Metanephros (tissue), 2 donors: ENCODE measurements at places on chromosomes 7 and 10. TPM values are rescaled to one million over a fixed set of nuclear protein-coding genes. Genes with fewer than 3 reads are reported as not detected.

Gene SLC35G1
- 5.2 TPM for total RNA-seq

Gene CALCR
- total RNA-seq: 1.8 TPM

Gene CYP3A5
- 1.6 TPM for total RNA-seq

Gene NEUROD6
- total RNA-seq: not detected

Gene HTR5A
- total RNA-seq: not detected

Gene C10orf62
- total RNA-seq: 2.3 TPM

Gene DYDC2
- total RNA-seq: 0.99 TPM

Gene CUZD1
- 0.29 TPM for total RNA-seq

Gene BTBD16
- 0.41 TPM for total RNA-seq

Gene ANKRD2
- total RNA-seq: 1.6 TPM

Gene EPHA1
- total RNA-seq: 11.1 TPM

Gene CHAT
- total RNA-seq: not detected

Gene OR9A2
- total RNA-seq: 0.53 TPM

Gene VPS37D
- total RNA-seq: 18.6 TPM

Gene OR6B1
- total RNA-seq: not detected

Gene PRLHR
- not detected for total RNA-seq

Gene FFAR4
- 0.23 TPM for total RNA-seq

Gene BICC1
- 70.7 TPM for total RNA-seq

Gene NET1
- 121 TPM for total RNA-seq

Gene ADO
- total RNA-seq: 30.7 TPM

Gene GOLGA7B
- total RNA-seq: 0.35 TPM

Gene SKIDA1
- total RNA-seq: 7.5 TPM

Gene IFIT2
- 8.4 TPM for total RNA-seq

Gene OPALIN
- total RNA-seq: not detected

Gene TRIM50
- total RNA-seq: 0.18 TPM

Gene NAT16
- not detected for total RNA-seq

Gene NFE2L3
- 7.6 TPM for total RNA-seq

Gene ABI1
- total RNA-seq: 34.7 TPM

Gene OR6V1
- not detected for total RNA-seq

Gene ANKMY2
- 25.2 TPM for total RNA-seq

Gene MEIG1
- total RNA-seq: not detected

Gene KLF14
- total RNA-seq: 1.2 TPM

Gene TMEM196
- total RNA-seq: not detected

Gene CALHM1
- total RNA-seq: not detected

Gene SSC4D
- 3.7 TPM for total RNA-seq

Gene SH2D4B
- 0.12 TPM for total RNA-seq

Gene NMT2
- 21.4 TPM for total RNA-seq

Gene AZGP1
- 18.7 TPM for total RNA-seq

Gene STOX1
- total RNA-seq: 5.4 TPM

Gene ACTL6B
- not detected for total RNA-seq

Gene SEMA3A
- total RNA-seq: 17.3 TPM

Gene THNSL1
- total RNA-seq: 9.4 TPM

Gene ZNF37A
- total RNA-seq: 15.7 TPM

Gene TMEM130
- 10.2 TPM for total RNA-seq

Gene LRGUK
- total RNA-seq: 4.7 TPM

Gene C10orf67
- total RNA-seq: 1.8 TPM

Gene REPIN1
- 76.7 TPM for total RNA-seq

Gene WDFY4
- total RNA-seq: 6.4 TPM

Gene CDK5
- total RNA-seq: 13.3 TPM

Gene PROSER2
- 12.4 TPM for total RNA-seq

Gene MACC1
- total RNA-seq: 26.9 TPM

Gene ZNF503
- total RNA-seq: 72.3 TPM

Gene UNC5B
- total RNA-seq: 44.9 TPM

Gene GBX1
- total RNA-seq: 0.64 TPM

Gene HHEX
- 5.3 TPM for total RNA-seq

Gene NUTM2B
- total RNA-seq: 0.23 TPM
